Glomerular endothelial cell (primary cell): ENCODE measurements at places on chromosomes 16 and 17. TPM values are rescaled to one million over a fixed set of nuclear protein-coding genes. Genes with fewer than 3 reads are reported as not detected.

GRAPL gene
- total RNA-seq = 5.7 and 58.6 TPM in 2 replicates

KRT33A gene
- not detected in 2 replicates for total RNA-seq

SEZ6L2 gene
- total RNA-seq = 6.9 and 9.8 TPM in 2 replicates

TAC4 gene
- total RNA-seq = not detected in 2 replicates

DHX38 gene
- total RNA-seq = 44.7 and 52.7 TPM in 2 replicates
